ENCODE measurements at places on chromosomes 16 and 17. TPM values are rescaled to one million over a fixed set of nuclear protein-coding genes. Genes with fewer than 3 reads are reported as not detected.

GRCh38 chr16:81876273-81876900 is 97.3 kb downstream of the PLCG2 start:
- DNase-seq = no peak

The TBC1D3B gene
- 11.3 TPM for total RNA-seq

The BLMH gene
- 51.2 TPM for total RNA-seq

The C17orf78 gene
- not detected for total RNA-seq

GRCh38 chr17:82320956-82321927 is 3.8 kb upstream of the CD7 start:
- DNase-seq = no peak

The PRDM7 gene
- total RNA-seq = 0.07 TPM

The CEP295NL gene
- total RNA-seq = 1.9 TPM

The PAQR4 gene
- total RNA-seq = 45.6 TPM

GRCh38 chr16:87806641-87807546 is 41.1 kb upstream of the KLHDC4 start:
- peak; percentile 77 for DNase-seq

DNA sequence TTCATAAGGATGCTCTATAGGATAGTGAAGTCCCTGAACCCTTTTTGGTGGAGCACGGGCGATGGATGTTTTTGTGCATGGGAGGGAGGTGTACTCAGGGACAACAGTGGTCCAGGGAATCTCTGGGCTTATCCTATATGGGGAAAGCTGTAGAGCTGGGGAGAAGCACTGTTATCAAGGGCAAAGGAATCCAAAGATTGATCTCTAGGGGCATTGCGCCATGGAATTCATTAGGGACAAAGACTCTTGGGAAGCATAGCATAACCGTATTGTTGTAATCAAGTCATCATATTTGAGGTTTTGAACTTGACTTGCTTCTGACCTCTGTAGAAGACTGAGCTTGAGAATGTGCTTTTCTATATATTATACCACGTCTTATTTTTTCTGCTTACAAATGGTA is 172.9 kb upstream of the ZFHX3 start:
- DNase-seq = no peak

DNA sequence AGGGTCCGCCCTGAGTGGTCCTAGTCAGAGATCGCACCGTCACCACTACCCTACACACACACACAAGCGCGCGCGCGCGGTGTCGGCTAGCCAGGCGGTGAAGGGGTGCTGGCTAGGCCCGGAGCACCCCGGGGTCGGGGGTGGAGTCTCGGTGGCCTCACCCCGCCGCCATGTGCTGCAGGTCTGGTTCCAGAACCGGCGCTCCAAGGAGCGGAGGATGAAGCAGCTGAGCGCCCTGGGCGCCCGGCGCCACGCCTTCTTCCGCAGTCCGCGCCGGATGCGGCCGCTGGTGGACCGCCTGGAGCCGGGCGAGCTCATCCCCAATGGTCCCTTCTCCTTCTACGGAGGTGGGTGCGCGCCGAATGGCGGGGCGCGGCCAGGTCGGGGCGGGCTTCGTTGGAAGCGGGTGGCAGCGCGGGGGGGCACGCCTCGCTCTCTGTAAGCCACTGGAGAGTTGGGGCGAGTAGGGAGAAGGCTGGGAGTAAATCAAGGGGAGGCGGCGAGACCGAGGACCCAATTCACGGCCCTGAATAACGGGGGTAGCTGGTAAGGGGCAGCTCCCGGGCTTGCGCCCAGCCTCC is 4.8 kb downstream of the LHX1 start:
- DNase-seq = no peak

- DNase-seq = no peak
These were observed 10.3 kb downstream of the NUPR1 start for GRCh38 chr16:28528463-28528867.

GRCh38 chr17:8994319-8994718 is 27.0 kb upstream of the NTN1 start:
- DNase-seq = peak; percentile 40
